Spleen (tissue), 13 donors: ENCODE measurements at places on chromosomes 6 and 20.

DNA sequence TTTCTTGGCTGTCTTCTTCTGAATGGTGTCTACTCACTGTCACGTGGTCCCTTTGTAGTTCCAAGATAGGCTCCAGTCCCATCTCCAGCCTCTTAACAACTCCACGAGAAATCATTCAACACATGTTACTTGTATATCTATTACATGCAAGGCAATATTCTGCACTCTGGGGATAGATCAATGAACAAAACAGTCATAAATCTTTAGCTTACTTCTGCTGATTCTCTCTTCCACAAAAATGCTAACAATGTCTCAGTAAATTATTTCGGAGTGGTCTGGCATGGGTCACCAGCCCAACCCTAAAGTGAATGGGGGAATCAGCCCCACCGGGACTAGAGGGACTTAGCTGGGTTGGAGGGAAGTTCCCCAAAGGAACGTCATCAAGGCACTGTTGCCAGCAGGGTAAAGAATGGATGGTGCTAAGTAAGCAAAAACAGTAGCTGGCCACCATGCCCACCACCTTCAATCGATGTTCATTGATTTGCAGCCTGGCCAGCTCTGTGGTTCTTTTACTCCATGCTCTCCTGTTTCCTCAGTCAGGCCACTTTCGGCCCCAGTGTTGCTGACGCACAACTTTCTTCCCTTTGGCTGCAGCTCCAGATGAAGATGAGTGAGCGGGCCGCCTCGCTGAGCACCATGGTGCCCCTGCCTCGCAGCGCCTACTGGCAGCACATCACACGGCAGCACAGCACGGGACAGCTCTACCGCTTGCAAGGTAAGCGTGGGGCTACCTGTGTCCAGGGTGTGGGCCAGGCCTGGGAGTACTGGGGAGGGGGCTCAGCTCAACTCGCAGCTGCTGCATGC is 167.7 kb downstream of the DOK5 start:
- no peaks in the 10 kb centered on the region for H3K27me3 ChIP-seq
- no peaks in the 10 kb centered on the region for H3K36me3 ChIP-seq
- H3K4me1 ChIP-seq, result no peaks in the 10 kb centered on the region
- H3K4me3 ChIP-seq, result no peak overlapping the region

DNA sequence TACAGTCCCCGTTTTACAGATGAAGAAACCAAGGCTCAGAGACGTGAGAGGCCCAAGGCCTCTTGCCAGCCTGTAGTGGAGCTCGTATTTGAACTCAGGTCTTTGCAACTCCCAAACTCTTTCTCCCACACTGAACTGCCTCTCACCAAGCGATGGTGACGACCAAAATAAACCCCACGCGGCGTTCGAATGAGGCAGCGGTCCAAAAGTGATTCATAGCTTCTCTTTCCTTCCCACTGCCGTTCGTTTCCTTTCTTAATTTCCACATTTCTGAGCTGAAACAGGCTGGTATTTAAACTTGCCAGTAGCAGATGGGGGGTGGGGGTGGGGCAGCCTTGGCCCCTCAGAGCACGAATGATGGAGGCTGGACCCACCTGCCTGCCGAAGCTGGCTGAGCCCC is 252.9 kb upstream of the KCNG1 start:
- H3K4me1 ChIP-seq, result no peaks in the 10 kb centered on the region
- peaks cover 67% of the 10 kb centered on the region for H3K27me3 ChIP-seq
- no peak overlapping the region for H3K4me3 ChIP-seq

- no peaks in the 10 kb centered on the region for H3K27me3 ChIP-seq
- H3K36me3 ChIP-seq, result no peaks in the 10 kb centered on the region
- no peak for DNase-seq
- no peak overlapping the region for H3K4me3 ChIP-seq
Measured at GRCh38 chr6:250676-251075, 41.6 kb upstream of the DUSP22 start.

GRCh38 chr20:35643045-35643444 is 21.7 kb downstream of the CPNE1 start:
- no peak overlapping the region for H3K27ac ChIP-seq
- no peaks in the 10 kb centered on the region for H3K27me3 ChIP-seq
- no peaks in the 10 kb centered on the region for H3K36me3 ChIP-seq
- no peak overlapping the region for H3K4me3 ChIP-seq

- H3K27ac ChIP-seq, result no peak overlapping the region
- no peak for DNase-seq
- no peaks in the 10 kb centered on the region for H3K4me1 ChIP-seq
- no peaks in the 10 kb centered on the region for H3K27me3 ChIP-seq
- H3K36me3 ChIP-seq, result no peaks in the 10 kb centered on the region
Measured at GRCh38 chr20:7505835-7506221, 434.4 kb downstream of the HAO1 start.

DNA sequence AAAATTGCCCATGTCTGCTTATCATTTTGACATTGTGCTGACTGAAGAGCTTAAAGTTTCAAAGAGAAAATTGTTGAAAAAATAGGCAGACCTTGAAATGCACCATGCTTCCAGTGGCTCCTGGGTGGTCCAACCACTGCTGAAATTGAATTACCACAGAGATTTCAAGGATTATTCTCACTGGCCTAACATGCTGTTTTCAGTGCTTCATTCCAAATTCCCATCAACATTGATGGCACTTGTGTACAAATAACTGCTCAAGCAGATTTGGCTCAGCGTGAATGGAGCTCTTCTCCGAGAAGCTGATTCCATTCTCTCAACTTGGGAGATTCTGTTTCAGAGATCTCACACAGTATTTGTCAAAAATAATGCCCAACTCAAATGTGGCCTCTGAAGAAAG is 75.5 kb downstream of the LAMA4 start:
- no peak overlapping the region for H3K4me3 ChIP-seq
- no peaks in the 10 kb centered on the region for H3K36me3 ChIP-seq
- peaks cover 32% of the 10 kb centered on the region for H3K27me3 ChIP-seq
- no peak for DNase-seq
- no peaks in the 10 kb centered on the region for H3K4me1 ChIP-seq

- H3K27me3 ChIP-seq, result no peaks in the 10 kb centered on the region
- DNase-seq, result no peak
- no peaks in the 10 kb centered on the region for H3K36me3 ChIP-seq
- no peaks in the 10 kb centered on the region for H3K4me1 ChIP-seq
Measured at GRCh38 chr6:118092086-118092485, 185.0 kb downstream of the SLC35F1 start.
